ENCODE measurements at places on chromosomes 4 and X.

GRCh38 chr4:6367371-6367851, 97.8 kb downstream of the WFS1 start:
- no peak for DNase-seq

- no peak for DNase-seq
Measured at GRCh38 chr4:87823724-87824123, 9.0 kb upstream of the MEPE start.

GRCh38 chr4:6972911-6973310, 63.3 kb downstream of the TBC1D14 start:
- DNase-seq, result no peak

- DNase-seq, result no peak
Measured at GRCh38 chr4:40178672-40179071, 18.2 kb upstream of the RHOH start.

- DNase-seq, result no peak
Measured at GRCh38 chr4:164413743-164414142, 340.2 kb upstream of the SMIM31 start.

DNA sequence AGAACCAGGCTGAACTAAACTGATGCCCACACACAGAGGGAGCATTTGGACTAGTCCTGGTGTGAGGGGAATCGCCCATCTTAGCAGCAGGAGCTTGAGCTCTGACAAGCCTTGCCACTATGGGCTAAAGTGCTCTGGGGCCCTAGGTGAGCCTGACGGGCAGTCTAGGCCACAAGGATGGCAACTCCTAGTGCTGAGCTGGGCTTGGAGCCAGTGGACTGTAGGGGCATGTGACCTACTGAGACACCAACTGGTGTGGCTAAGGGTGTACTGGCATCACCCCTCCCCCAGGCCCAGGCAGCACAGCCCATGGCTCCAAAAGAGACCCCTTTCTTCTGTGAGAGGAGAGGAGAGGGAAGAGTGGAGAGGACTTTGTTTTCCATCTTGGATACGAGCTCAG, 14.5 kb downstream of the CENPU start:
- no peak for DNase-seq

DNA sequence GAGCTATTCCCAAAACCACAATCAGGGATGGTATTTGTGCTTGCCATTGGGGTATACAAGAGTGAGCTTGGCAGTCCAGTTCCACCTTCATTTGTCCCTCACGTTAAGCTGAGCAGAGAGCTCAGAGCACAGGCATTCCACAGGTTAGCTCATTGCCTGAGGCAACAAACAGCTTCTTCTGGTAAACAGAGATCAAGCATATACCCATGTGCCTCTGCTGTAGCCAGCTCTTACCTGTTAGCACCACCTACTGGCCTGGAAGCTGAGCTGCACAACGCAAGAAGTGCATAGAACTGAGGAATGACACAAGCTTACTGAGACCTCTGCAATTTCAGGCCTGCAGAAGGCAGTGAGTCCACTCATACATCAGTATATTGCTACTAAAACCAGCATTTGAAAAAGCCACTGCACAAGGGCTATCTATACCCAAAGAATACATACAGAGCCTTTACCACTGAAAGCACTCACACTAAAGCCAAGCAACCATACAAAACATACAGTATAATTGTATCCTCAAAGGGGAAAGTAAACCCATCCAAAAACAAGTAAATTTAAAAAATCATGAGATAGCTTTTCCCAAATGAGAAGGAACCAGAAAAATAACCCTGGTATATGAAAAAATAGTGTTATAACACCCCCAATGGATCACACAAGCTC, 258.3 kb upstream of the GABRA2 start:
- DNase-seq, result no peak

GRCh38 chrX:155070663-155070974, 317 bp downstream of the CMC4 start:
- DNase-seq, result no peak

DNA sequence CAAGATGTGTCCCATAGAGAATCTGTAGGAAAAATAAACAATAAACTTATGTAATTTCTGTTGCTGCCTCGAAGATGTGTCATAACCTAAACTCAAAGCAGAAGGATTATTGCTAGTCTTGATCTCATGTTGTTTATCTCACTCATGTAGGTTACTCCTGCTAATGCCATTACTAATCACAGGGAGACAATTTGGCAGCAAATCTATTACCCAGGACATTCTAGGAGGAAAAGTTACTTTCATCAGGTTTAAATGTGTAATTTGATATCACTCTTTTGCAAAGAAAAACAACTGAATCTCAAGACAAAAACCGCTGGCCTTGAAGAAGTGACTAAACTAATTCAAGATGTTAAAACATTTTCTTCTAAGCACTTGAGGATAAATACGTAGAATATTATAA, 34.0 kb downstream of the LDOC1 start:
- no peak for DNase-seq

- no peak for DNase-seq
Measured at GRCh38 chr4:124037236-124037635, 640.6 kb downstream of the SPRY1 start.

GRCh38 chr4:176927664-176928063, 134.9 kb upstream of the VEGFC start:
- no peak for DNase-seq

DNA sequence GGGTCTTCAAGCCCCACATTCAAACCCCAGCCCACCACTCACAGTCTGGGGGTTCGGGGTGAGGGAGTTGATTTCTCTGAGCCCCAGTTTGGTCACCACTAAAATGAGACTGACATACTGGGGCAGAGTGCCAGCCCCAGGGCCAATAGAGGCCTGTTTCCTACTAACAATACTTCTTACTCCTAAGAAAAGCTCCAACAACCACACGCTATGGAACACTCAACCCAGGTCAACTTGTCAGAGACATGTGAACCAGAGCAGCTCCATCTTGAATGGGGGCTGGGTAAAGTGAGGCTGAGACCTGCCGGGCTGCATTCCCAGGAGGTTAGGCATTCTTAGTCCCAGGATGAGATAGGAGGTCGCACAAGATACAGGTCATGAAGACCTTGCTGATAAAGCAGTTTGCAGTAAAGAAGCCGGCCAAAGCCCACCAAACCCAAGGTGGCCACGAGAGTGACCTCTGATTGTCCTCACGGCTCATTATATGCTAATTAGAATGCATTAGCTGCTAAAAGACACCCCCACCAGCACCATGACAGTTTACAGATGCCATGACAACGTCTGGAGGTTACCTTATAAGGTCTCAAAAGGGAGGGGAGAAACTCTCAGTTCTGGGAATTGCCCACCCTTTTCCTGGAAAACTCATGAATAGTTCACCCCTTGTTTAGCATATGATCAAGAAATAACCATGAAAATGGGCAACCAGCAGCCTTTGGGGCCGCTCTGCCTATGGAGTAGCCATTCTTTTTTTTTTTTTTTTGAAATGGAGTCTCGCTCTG, 26.6 kb upstream of the HTRA3 start:
- DNase-seq, result no peak

DNA sequence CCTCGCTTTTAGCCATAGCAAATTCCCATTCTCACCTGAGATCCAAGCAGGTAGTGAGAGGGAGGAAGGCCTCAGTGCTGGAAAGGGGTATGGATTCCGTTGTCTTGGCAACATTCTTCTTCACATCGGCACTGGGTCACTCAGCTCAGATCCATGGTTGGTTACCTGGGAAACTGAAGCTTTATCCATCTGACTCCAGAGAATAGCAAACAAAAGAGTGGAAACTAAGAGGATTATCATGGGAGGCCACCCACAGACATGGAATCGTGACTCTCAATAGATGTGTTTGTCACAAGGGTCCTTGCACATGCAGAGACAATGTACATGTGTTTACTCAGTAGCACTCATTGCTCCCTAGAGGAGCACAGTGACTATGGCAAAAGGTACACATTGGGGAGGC, 81.0 kb downstream of the MAGED4 start:
- no peak for DNase-seq

- no peak for DNase-seq
Measured at GRCh38 chr4:85986266-85986665, 373.6 kb downstream of the MAPK10 start.

DNA sequence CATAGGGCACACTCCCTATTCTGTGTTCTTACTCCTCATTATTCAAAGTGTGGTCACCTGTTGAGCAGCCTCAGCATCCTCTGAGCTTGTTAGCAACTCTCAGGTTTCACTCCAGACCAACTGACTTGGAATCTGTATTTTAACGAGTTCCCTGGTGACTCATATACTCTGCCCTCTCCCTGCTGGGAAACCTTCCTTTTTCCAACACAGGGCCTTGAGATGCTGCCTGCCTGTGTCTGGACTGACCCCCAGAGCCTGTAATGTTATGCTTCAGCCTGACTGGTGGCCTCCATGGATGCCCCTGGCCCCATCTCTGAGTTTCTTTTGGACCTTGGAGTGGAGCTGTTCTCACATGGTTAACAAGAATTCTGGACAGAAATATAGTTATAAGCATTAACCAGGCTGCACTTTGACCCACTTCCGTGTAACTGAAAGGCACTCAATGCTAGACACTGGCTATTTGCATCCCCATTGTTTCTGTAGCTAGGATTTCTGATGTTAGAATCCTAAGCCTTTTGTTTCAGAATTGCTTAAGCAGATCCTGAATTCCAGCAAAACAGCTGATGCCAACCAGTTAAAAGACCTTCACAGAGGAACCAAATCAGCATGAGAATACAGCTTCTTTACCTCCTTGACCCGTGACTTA, 262.6 kb downstream of the STIM2 start:
- no peak for DNase-seq

GRCh38 chrX:71393919-71394318, 27.8 kb downstream of the TAF1 start:
- no peak for DNase-seq

DNA sequence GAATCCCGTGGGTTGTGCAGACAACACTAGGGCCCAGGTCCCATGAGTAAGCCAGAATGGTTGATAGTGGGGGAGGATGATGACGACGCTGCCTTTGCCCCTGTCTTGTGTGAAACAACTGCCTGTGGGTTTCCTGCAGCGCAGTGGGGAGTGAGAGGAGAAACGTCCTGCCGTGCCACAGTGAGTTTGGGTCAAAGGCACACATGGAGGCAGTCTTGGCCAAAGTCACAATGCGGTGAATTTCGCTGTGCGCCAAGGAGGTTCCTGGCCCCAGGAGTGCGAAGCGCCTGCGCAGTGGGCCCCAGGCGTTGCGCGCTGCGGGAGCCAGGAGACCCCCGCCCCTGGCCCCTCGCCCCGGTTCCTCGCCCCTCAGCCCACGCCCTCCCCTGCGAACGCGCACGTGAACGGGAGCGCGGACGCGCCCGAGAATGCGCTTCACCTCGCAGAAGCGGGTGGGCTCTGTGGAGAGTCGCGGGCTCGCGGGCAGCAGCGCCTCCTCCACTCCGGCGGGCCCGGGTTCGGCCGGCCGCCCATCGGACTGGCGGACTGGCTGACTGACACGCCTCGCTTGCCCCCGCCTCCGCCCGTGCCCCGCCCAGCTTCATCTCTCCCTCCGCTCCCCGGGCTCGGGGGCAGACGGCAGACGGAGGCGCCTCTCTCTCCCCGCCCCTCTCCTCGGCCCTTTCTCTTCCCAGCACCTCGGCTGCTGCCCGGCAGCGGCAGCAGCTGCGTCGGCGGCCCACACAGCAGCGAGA, at the start of gene NUDT10:
NUDT10 (plus strand) TSS at position 635 of the 755 bp plus-strand sequence. CDS start 144 bp downstream, outside the sequence.
- DNase-seq, result peak; percentile 0

DNA sequence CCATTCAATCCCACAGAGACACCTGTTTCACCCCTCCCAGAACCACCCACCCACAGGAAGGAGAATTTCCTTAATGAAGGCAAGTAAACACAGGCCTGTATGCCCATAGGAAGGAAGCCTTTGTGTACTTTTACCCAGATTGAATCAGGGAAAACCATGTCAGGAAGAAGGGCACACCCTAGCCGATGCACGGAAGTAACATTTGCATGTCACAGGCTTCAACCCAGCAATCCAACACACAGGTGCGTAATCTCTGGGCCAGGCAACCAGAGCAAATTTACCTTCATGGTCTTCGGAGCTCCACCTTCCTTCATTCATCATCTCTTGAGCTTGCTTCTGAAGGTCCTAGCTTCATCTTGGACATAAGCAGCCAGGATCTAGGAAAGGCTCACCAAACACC, 206.3 kb downstream of the SHROOM3 start:
- DNase-seq, result no peak

DNA sequence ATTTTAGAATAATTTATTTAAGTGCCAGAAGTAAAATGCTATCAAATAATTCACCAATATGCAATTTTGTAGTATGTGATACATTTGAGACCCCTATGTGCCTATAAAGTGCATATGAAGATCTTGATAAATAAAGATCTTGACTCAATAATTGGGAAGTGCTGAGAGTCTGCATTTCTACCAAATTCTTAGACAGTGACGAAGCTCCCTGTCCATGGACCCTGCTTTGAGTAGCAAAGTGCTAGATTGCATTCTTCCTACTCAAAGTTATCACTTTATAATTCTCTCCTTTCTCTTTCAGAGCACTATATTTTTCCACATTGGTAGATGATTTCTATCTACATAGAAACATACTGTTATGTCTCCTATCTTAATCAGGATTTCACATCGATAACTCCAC, 1393.9 kb downstream of the ARAP2 start:
- DNase-seq, result no peak

DNA sequence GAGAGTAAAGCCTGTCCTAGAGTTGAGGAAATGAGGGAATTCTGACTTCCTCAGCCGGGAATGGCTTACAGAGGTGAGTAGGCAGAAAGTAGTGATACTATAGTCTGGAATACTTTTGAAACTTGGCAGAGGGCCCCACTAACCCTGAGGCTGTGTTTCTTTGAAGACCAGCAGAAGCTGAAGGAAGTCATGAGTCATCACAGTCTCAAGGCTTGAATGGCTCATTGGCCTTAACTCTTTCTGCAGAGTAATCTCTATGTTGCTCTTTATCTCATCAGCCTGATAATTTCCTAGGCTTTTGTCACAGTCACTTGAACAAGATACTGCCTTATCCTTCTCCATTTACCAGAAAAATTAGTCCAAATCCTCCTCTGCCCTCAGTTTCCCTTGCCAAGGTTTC, 80.8 kb downstream of the ANKRD50 start:
- no peak for DNase-seq

DNA sequence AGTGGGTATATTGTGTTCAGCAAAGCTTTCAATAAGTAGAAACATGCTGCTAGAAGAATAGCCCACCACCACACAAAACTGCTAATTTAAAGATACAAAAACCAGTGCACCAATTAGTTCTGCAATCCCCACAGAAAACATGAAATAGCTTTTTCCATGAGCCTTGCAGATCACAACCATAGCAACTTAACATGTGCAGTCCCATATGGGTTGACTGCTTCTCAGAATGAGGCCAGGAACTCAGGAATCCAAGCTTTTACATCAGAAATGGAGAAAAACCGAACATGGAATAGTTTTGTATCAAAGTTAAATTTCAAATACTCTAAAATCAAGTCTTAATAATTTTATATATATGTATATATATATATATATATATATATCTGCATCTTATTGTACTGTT, 66.6 kb upstream of the IQCM start:
- no peak for DNase-seq

DNA sequence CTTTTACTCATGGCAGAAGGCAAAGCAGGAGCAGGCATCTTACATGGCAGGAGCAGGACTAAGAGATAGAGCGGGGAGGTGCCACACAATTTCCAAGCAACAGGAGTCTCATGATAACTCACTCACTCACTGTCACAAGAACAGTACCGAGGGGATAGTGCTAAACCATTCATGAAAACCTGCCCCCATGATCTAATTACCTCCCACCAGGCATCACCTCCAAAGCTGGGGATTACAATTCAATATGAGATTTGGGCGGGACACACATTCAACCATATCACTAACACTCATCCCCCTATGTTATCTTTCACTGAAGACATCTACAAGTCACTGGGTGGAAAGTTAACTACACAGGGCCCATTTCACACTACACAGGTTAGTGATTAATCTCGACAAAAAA, 25.4 kb upstream of the GLRB start:
- DNase-seq, result no peak

Data from CD4-positive, alpha-beta T cell treated with Interleukin-2 at 100 ng/mL for 4 hours (primary cell).